ENCODE measurements at places on chromosomes 7 and 10. TPM values are rescaled to one million over a fixed set of nuclear protein-coding genes. Genes with fewer than 3 reads are reported as not detected.

Gene FAM13C
- total RNA-seq = not detected

Gene ABCB4
- total RNA-seq = 45.0 TPM

Gene CFAP69
- total RNA-seq = 0.29 TPM

DNA sequence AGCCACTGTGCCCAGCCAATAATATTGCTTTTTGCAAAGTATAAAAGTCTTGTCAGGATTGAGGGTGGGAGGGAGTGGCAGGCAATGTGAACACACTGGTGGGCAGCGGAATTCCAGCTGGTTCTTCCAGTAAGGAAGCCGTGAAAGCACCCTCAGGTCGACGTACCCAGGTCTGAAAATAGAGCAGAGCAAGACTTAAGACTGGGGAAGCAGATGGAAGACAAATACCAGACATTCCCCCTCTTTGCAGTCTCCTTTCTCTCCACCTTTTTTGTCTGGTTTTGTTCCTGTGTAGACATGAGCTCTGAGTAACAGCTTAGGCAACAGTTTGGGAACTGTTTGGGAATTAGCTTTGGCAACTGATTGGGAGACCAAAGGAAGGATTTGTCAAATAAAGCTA is 17.6 kb upstream of the CSTF2T start:
- H3K4me1 ChIP-seq = no peaks in the 10 kb centered on the region
- H3K4me3 ChIP-seq = no peak overlapping the region
- DNase-seq = no peak

DNA sequence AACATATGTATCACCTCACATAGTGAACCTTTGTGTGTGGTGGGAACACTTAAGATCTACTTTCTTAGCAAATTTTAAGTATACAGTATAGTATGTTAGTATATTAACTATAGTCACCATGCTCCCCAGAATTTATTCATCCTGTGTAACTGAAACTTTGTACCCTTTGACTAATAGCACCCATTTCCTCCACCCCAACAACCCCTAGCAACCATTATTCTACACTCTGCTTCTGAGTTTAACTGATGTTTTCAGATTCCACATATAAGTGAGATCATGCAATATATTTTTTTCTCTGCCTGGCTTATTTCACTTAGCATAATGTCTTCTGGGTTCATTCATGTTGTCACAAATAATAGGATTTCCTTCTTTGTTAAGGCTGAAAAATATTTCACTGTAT is 6.9 kb upstream of the VWDE start:
- H3K27me3 ChIP-seq = no peaks in the 10 kb centered on the region
- no peaks in the 10 kb centered on the region for H3K36me3 ChIP-seq
- DNase-seq = no peak
- H3K27ac ChIP-seq = no peak overlapping the region
- no peaks in the 10 kb centered on the region for H3K4me1 ChIP-seq
